Cortex of kidney (tissue), 1 donor: ENCODE measurements at places on chromosomes 1 and 21.

DNA sequence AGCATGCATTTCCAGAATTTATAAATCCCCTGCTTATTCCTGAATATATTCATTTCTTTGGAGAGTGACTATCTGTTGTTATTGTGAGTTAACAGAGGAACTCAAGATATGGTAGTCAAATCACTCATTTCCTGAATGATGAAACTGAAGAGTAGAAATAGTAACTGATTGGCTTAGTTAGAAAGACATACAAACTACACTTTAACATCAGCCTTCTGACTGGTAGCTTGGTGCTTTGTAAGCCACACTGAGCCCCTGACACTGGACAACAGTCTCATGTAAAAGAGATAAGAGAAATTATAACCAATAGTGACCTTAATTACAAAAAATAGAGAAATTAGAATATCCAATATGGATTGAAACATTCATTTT lies 4.8 kb downstream of the GBP7 start:
- DNase-seq: no peak

GRCh38 chr1:19390901-19391595 lies 78.9 kb downstream of the SLC66A1 start:
- DNase-seq: no peak

- no peak for DNase-seq
These were observed 19.5 kb downstream of the KCNJ6 start for GRCh38 chr21:37896788-37897187.

GRCh38 chr1:21156019-21156418 lies 20.7 kb downstream of the EIF4G3 start:
- no peak for DNase-seq

DNA sequence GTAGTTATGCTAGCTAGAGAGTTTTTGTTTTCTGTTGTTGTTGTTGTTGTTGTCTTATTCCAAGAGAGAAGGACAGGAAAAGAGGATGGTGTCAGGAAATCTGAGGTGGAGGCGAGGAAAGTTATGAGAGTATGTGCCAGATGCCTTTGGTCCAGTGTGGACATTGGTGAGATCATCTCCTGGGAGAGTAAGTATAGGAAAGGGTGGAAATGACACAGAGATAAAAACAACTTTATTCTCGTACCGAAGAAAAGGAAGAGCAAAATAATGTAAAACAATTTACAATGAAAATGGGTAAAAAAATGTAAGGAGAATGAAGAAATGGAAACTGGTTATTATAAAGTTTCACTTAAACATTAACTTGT lies 97.4 kb upstream of the ADGRL2 start:
- DNase-seq: no peak

- no peak for DNase-seq
These were observed 8.8 kb downstream of the RBM34 start for GRCh38 chr1:235152235-235152634.

DNA sequence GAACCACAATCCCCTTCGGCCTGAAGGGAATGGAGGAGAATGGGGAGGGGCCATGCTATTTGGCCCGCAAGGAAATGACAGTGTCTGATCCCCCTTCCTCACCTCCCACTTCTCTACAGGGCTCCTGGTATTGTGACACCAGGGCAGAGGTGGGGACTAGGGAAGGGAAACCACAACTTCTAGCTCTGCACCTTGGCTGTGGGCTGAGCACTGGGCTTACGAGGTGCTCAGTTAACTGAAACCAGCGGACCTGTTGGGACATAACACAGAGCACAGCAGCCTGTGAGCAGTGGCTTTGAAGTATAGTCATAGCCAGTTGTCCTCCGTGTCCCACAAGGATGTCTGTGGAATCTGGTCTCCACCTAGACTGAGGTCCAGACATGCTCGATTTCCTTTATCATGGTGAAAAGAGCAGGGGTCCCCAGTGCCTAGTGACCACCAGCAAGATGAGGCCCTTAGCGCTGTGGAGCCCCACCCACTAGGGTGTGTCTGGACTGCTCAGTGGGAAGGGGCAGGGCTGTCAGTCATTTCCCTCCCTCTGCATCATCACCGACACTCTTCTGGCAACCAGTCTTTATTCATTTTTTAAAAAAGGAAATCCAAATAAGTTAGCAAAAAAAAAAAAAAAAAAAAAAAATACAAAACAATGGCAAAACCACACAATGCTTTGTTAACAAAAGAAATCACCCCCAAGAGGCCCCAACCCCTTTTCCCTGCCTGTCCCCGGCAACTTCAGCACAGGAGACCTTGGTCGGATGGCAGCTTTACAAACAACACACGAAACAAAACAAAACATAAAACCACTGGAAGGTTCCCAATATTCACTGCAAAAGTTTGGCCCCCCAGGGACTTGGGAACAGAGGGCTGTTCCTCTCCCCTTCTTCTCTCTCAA lies 3.0 kb downstream of the MYOG start:
- DNase-seq: no peak

DNA sequence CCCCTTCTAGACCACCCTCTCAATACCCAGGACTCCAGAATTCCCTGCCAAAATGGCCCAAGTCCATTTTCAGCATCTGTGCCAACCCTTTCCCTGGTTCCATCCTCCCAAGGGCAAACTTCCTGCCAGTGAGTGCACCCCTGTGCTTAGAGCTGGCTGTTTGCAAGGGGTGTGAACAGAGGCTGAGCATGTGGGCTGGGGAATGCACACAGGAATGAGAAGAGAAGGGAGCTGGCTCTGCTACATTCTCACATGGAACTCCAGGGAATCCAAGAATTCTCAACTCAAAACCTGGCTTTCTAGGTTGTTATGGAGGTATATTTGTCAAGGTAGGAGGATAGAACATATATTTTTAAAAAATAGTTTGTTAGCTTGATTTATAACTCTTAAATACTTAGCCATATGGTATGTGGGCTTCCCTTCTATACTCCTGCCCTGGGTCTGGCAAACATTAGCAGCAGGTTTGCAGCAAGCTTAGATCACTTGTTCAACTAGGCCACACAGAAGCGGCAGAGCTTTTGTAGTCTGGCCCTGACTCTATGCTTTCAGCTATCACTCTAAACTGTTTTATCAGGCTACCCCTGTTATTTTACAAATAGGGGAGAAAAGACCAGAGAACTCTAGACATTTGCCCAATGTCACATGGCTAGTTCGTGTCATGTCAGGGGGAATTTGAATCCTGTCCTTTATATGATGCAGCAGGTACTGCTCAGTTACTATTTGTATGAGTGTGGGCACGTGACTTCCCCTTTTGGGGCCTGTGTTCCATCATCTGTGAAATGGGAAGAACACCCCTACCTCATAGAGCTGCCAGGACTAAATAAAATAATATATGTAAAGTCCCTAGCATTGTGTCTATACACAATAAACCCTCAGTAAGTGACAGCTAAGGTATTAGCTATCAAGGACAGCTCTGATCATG lies 8.1 kb upstream of the STMN1 start:
- no peak for DNase-seq

DNA sequence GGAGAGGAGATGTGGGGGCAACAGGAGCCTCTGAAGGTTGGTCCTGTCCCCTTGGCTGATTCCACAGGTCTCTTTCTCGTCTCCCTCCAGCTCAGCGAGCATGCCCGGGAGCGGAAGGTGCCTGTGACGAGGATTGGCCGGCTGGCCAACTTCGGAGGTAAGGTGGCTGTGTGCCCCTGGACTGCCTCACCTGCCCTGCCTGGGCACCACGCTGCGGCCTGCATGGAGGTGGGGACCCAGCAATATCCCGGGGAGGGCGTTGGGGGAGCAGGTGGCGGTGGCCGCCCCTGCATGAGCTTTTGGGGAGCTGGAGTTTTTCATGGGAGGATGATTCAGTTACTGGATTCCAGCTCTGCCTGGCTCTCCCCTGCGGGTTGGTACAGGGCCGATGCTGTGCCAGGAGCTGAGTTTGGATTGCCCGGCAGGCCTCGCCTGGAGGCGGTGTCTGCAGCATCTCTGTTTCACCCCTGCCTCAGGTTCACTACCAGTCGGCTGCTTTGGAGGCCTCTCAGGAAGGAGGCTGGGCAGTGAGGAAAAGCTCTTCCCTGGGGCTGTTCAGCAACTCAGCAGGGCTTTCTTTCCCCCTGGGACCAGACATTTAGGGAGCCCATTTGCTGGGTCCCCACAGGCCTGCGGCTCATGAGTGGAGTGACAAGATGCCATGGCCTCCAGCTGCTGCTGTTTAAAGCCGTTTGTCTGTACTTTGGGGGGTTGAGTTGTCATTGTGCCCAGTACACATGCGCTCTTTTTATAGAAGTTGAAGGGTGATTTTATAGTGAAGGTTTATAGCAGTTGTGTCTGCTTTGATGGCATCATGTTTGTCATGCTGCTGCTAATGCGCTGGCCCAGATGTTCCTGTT lies 25.7 kb downstream of the COQ8A start:
- no peak for DNase-seq

- no peak for DNase-seq
These were observed 1.0 kb downstream of the ANKRD65 start for GRCh38 chr1:1419813-1420653.

DNA sequence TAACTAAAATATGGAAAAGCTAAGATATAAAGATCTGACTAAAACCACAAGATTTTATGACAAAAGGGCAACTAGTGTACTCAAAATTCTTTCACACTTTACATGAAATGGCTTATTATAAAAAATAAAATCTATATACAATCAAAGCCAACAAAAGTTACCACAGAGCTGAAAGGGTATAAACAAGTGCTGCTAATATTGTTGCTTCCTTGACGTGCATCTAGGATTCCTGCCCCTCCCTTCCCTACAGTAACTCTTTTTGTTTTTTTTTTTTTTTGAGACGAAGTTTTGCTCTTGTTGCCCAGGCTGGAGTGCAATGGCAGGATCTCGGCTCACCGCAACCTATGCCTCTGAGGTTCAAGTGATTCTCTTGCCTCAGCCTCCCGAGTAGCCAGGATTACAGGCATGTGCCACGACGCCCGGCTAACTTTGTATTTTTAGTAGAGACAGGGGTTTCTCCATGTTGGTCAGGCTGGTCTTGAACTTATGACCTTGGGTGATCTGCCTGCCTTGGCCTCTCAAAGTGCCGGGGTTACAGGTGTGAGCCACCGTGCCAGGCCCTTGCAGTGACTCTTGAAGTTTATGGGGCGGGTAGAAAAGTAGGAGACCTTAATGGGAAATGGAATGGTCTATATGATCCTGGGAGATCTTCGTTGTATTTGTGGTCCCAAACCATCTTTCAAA lies 4.5 kb downstream of the SRSF4 start:
- DNase-seq: no peak

GRCh38 chr1:231931146-231931545 lies 304.6 kb downstream of the DISC1 start:
- DNase-seq: no peak

DNA sequence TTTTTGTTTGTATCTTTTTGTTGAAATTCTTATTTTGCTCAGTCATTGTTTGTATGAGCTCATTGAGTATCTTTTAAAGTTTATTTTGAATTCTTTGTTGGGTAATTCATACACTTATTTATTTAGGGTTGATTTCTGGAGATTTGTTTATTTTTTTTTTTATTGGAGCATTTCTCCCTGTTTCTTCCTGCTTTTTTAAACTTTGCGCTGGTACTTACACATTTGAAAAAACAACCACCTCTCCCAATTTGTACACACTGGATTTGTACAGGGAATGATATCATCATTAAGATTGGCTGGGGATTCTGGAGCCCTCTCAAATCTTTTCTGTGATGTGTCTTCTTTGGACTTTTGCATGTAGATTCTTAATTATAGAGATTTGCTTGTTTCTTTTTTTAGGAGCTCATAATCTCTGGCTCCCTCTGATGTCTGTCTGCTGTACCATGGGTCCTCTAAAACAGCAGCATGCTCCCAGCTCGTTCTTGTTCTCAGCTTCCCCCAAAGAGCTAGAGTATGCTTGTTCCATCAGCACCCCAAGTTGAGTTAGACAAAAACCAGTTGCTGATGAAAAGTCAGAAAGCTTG lies 310.7 kb downstream of the DUSP10 start:
- no peak for DNase-seq

- DNase-seq: no peak
These were observed 194.8 kb downstream of the EIF4G3 start for GRCh38 chr1:20981915-20982314.

DNA sequence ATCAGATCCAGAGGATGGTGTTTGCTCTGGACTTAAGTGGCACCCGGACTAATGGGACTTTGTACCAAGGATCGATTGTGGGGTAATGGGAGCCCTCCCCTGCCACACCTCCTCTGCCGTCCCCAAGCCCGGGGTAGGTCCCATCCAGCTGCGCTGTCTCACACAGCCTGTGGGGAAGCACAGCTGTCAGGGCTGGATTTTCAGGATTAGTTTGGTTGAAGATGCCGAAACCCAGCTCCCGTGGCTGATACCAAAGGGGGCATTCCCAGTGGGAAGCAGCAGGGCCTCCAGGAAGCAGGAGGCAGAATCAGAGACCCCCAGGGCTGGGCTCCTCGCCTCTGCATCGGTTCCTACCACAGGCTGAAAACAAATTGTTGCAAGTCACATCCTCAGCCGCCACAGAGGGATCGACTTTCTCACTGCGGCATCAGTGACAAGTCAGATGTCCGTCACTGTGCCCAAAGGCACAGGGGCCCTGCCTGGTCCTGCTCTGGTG lies 59.7 kb downstream of the MATN1 start:
- no peak for DNase-seq

DNA sequence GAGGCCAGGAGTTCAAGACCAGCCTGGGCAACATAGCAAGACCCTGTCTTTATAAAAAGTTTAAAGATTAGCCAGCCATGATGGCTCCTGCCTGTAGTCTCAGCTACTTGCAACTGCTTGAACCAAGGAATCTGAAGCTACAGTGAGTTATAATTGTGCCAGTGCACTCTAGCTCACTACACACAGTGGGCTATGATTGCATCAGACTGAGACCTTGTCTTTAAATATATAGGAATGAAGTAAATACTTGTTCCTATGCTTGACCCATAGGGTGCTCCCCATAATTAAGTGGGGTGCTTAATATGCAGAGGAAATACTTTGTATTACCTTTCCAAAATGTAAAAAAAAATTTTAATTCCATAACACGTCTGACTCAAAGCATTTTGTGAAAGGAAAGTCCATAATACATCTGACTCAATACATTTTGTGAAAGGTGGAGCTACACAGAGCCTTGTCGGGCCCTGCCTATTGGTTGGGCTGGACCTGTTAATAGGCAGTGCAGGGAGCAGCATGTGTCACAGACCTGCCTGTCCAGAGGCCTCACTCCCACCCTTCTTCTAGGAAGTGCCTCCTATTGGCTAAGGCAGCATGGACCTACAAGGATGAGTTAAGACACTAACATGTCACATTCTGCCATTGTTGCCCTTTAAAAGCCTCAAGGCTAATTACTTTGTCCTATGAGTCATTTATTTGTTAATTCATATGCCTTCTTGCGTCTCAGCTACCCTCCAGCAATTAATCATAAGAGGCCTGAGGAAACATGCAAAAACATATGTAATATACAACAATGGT lies 33.6 kb downstream of the CD58 start:
- no peak for DNase-seq

DNA sequence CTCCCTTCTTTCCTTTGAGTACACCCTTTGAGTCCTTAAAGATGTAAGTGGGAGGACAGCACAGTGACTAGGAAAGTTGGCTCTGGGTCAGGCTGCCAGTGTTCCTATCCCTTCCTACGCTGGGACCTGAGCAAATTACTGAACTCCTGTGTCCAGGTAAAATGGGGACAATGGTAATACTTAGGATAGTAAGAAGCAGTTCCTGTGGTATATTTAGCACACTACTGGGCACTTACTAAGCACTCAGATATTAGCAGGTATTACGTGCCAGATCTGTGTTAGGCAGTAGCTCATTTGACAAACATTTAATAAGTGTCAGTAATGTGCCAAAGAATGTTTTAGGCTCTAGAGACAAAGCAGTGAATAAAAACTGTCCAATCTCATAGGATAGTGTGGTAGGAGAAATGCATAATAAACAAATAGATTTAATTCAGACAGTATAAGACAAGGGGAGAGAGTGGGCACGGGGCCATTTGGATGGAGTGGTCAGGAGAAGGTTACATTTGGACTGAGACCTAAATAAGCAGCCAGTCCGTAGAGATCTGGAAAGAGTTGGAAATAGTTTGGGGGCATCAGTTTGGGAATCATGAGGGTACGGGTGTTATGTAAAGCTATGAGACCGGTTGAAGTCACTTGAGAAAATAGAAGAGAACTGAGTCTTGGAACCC lies 26.2 kb upstream of the ZFP69B start:
- no peak for DNase-seq
